GM04503 (cell line): ENCODE measurements at places on chromosomes 3 and 15.

GRCh38 chr3:75136100-75136897 lies 521.8 kb upstream of the CNTN3 start:
- no peak for DNase-seq

DNA sequence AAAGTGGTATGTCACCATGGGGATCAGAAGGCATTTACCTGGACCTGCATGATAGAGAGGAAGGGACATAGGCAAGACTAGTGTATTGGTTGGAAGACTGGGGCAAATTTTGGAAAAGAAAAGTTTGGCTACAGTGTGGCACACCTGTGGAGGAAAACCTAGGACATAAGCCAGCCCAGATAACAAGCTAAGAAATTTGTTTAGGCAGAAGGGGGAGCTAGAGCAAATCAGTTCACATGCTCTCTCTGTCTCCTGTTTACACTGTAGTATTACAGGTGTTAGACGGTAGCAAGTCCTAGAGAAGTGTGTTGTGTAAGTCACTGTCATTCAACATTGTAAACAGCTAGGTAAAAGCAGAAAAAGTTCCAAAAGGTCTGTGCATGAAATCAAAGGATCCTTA lies 11.9 kb upstream of the ALDH1A2 start:
- no peak for DNase-seq

DNA sequence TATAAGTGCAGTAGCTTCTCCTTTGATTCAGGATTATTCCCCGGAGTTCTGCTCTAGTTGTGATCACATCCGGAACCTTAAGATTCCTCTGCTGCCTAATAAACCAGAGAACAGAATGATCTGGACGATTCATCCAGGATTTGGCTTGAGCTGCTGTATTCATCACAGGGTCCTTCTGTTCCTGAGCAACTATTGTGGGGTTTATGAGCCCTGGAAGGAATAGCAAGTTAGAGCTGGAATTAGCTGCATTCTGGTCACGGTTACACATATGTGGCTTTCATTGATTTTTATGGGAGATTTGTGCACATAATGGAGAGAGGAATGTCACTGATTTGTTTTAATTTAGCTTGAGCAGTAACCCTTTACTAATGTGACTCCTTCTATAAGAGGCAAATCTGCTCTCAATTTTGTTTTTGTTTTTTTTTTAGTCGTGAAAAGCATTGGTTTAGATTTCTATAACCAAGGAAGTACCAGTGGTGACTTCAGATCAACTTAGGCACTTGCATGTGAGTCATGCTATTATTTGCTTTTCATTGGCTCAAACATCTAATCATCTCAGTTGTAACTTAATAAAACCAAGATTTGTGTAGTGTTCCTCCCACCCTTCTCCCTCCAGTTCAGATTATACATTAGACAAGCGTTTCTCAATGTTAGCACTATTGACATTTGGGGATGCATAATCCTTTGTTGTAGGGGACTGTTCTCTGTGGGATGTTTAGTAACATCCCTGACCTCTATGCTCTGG lies 148.5 kb downstream of the OTOL1 start:
- DNase-seq: no peak

GRCh38 chr3:138769616-138770015 lies 65.1 kb downstream of the PIK3CB start:
- DNase-seq: no peak

DNA sequence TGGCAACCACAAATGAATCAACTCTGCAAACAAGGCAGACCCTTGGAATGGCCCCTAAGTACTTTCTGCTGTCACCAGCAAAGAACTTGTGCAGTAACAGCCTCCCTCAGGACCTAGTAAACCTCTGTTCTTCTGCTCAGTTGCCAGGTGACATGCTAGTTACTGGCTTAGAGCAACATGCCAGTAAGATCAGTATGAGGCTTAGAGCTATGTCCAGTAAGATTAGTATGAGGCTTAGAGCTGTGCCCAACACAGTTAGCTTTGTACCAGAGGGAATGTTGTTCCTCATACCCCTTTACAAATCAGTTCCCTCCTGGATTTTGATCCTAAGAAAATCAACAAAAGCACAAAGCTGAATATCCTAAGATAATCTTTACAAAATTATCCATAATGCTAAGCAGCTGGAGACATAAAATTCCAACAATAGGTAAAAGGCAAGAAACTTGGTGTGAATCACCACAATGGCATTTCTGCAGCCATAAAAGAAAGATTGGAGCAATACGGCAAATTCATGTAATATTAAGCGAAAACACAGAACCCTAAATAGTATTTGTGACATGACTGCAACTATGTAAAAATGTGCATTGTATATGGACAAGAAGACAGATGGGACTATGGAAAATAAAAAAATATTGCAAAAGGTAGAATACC lies 107.3 kb upstream of the LPP start:
- DNase-seq: no peak

- DNase-seq: no peak
These were observed 124.6 kb downstream of the ARRDC4 start for GRCh38 chr15:98085003-98085639.

GRCh38 chr15:66614951-66615760 lies 49.4 kb upstream of the LCTL start:
- DNase-seq: no peak

- no peak for DNase-seq
These were observed 83.3 kb upstream of the KCNH8 start for GRCh38 chr3:19065027-19065426.
